ENCODE measurements at places on chromosomes 4 and X.
A peak's percentile ranks its signal among the peaks of the same experiment; 100 is the strongest.

DNA sequence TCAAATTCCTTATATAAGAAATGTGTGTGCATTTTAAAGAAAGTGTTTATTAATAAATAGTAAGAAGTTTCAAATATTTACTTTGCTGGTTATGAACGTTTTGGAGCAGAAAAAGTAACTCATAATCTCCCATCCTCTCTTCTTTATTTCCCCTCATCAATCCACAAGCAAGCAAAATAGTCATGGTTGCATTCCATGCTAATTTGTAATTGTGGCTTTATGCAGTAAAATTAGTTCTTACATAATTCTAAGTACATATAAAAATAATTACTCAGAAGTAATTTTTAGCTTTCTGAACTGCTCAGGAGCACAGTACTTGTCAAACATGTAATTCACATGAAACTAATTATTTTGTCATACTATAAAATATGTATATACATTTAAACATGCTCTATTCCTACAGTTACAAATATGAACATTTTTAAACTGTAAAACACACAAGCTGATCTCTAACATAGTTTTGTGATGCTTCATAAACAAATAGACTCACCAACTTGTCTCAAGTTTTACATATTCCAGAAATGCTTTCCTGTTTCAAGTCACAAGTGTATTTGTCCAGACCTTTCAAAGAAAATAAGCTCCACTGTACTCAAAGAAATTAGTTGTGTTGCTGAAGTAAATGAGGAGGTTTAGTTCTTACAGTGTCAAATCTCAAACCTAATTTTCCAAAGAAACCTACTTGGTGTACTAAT lies 218.9 kb downstream of the PABPC4L start:
- no peak for DNase-seq

GRCh38 chr4:2428496-2429213 lies 9.9 kb downstream of the CFAP99 start:
- no peak for DNase-seq

DNA sequence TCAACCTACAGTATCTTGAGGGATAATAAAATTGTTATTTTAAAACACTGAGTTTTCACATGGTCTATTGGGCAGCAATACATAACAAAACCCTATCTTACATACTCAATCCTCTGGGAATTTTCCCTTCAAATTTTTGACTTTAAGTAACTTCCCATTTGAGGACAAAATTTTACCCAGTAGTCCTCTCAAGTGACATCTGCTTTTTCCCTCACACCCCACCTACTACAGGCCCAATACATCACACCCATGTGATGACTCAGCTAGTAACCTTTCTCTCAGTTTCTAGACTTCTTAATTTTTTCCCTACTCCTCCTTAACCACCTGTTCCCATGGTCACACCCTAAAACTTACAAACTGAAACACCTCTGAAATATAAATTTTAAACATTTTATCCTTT lies 12.2 kb upstream of the RAP1GDS1 start:
- no peak for DNase-seq

- DNase-seq = no peak
These were observed 70.0 kb upstream of the FRG1 start for GRCh38 chr4:189870511-189871234.

DNA sequence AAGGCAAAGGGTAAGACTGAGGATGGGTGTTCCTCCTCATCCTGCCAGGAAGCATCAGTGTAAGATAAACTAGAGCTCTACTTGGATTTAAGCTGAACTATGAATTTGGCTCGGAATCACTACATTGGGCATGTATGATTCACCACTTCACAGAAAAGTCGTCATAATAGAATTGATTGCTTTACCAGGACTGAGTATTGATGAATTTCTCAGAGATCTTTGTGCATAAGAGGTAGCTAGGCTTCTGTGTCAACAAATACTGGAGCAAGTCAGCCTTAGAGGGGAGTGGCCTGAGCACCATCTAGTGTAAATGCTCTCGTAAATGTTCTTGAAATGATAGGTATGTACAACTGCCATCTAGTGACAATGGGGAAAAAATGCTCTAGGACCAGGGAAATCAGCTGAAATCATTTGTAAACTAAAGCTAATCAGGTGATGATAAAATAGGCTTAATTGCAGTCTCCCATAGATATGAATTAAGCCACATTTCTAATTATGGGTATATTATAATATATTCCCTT lies 309.5 kb upstream of the FMR1 start:
- DNase-seq = no peak

GRCh38 chr4:90842960-90843359 lies 715.8 kb downstream of the CCSER1 start:
- DNase-seq = peak; percentile 10

GRCh38 chrX:132216806-132217202 lies 2.4 kb downstream of the RAP2C start:
- no peak for DNase-seq

- DNase-seq = no peak
These were observed 71.0 kb downstream of the IRF2 start for GRCh38 chr4:184403384-184403781.

GRCh38 chrX:50165727-50166126 lies 35.1 kb downstream of the AKAP4 start:
- no peak for DNase-seq

GRCh38 chrX:136646602-136647239 lies 1.2 kb upstream of the CD40LG start:
- DNase-seq = no peak

- DNase-seq = peak; percentile 69
These were observed at the start of gene UCP1 for GRCh38 chr4:140568507-140569306. TSS of gene UCP1 (minus strand) at chr4:140568961. CDS start at chr4:140568729, 232 bp downstream.

- DNase-seq = no peak
These were observed 107.6 kb upstream of the FAM9B start for GRCh38 chrX:9141496-9141895.

GRCh38 chr4:55258152-55258865 lies 87.7 kb upstream of the SRD5A3 start:
- DNase-seq = no peak

- no peak for DNase-seq
These were observed 58.0 kb upstream of the ZFP42 start for GRCh38 chr4:187937557-187937956.

GRCh38 chrX:20378233-20378920 lies 111.7 kb upstream of the RPS6KA3 start:
- DNase-seq = no peak

- DNase-seq = peak; percentile 22
These were observed 1.1 kb downstream of the FBXW7 start for GRCh38 chr4:152534541-152535359.

- DNase-seq = peak; percentile 89
These were observed 732 bp upstream of the ADRA2C start for GRCh38 chr4:3765271-3766035.

GRCh38 chr4:8532245-8532781 lies 47.9 kb upstream of the GPR78 start:
- no peak for DNase-seq

GRCh38 chr4:95250544-95251137 lies 298.1 kb downstream of the UNC5C start:
- no peak for DNase-seq

All from HuH-7 (cell line).